ENCODE measurements at places on chromosomes 6 and 20. TPM values are rescaled to one million over a fixed set of nuclear protein-coding genes. Genes with fewer than 3 reads are reported as not detected.

GRCh38 chr6:83875843-83876242 is 16.4 kb downstream of the CYB5R4 start:
- no peak for DNase-seq

DNA sequence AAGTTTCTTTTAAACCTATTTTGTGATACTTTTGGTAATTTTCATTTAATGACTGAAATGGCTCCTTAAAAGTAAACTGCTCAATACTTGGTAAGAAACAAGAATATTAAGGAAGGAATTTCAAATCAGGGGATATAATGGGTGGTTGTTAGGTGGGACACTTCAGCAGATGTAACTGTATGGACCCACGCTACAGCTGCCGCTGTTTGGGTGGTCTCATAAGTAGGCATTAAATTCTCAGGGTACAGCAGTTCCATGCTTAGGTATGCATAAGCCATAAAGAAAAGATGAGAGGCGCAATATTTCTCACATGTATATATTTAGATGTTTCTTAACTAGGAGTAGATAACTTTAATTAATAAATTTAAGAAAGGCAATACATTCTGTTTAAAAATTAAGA is 35.0 kb downstream of the COL19A1 start:
- DNase-seq: no peak

DNA sequence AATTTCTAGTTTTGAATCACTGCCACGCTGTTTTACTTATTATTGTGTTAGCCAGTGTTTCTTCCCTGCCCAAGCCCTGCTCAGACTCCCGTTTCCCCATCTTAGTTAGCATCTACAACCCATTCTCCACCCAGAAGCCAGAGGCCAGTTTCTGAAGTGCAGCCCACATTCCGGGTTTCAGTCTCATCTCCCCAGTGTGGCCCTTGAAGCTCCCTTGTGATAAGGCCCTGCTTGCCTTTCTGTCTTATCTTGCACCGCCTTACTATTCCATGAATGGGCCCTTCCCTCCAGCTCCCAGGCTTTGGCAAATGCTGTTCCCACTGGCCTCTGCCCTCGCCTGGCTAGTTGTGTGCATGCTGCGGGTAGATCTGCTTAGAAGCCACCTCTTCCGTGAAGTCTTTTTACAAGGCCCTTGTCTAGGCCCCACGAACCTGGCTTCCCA is 41.1 kb downstream of the TOX2 start:
- no peak for DNase-seq

GRCh38 chr6:95469511-95469910 is 107.8 kb upstream of the MANEA start:
- no peak for DNase-seq

GRCh38 chr6:169141671-169142537 is 111.7 kb downstream of the THBS2 start:
- DNase-seq: peak; percentile 34

PFDN4 gene
- total RNA-seq: 1,207 TPM

- DNase-seq: no peak
Measured at GRCh38 chr6:25388776-25389175, 109.6 kb downstream of the CARMIL1 start.

DNA sequence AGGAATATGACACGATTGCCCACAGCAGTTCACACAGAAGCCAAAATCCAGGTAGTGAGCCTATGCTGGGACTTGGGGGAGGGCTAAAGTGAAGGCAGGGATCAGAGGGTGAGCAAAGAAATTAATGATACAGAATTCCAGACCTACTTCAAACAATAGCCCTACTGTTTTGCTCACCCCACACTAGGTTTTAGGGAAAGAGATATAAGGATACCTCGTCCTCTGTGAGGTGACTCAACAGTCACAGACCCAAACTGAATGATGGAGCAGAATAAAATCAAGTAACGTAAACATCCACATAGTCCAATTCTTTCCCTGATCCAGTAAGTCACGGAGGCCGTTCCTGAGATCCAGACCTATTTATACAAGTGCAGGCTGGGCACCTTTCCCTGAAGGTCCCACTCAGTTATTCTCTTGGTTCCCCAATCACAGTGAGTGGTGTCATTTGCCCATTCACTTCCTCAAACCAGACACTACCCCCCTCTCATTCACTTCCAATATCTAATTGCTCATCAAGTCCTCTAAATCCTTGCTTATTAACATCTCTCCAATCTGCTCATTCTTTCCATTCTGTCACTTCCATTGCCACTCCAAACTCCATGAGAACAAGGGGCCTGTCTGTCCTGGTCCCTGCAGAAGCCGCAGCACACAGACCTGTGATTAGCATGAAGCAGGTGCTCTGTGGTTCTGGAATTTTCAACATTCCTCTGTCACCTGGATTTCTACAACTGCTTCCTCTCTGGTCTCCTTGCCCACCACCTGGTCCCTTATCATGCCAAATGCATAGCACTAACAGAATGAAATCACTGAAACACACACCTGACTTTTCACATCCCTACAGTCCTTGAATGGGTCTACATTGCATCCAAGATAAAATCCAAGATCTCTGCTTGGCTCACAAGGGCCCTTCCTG is 55.9 kb downstream of the ATXN1 start:
- no peak for DNase-seq

GRCh38 chr6:152976749-152977148 is 6.1 kb downstream of the FBXO5 start:
- DNase-seq: no peak

FAM50B gene
- 7.4 TPM for total RNA-seq

- DNase-seq: peak; percentile 68
Measured at GRCh38 chr20:10665791-10666190, 8.0 kb downstream of the JAG1 start.

- no peak for DNase-seq
Measured at GRCh38 chr6:20893412-20893811, 359.2 kb downstream of the CDKAL1 start.

DNA sequence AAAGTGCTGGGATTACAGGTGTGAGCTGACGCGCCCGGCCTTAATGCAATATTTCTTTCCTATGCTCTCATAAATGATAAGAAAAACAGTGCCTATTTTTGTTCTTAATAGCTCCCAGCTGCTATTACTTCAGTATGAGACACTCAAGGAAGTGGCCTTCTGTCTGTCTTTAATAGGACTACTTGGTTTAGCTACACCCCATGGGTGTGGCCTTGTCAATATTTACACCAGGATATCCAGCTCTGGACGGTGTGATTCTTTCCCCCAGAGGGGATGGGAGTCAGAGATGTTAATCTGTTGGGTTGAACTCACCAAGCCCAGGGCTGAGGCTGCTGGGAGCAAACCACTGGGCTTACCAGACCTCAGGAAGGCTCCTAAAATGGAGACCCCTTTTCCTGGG is 134.2 kb downstream of the CEP57L1 start:
- no peak for DNase-seq

GRIK2 gene
- 8.9 TPM for total RNA-seq

DNA sequence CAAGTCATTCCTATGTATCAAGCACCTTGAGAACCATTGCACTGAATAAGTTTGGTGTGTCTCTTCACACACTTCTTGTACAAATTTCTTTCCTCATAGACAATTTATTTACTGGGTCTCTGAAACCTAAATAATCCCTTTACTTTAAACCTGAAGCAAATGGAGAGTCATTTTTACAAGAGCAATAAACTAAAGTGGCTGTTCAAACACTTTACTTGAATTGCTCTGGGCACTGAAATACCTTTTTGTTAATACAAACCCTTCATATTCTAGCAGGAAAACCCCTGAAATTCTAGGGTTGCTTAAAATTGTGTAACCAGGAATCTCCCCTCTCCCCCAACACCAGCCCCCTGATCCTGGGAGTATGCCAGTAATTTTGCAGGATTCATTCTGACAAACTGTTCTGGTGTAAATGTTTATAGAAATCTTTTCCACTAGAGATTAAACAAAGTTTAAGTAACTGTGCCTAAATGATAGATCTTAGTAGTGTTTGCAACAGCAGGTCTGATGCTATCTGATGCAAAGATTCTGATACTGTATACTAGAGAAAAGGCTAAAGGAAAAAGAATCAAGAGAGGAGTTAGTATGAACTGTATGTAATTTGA is 13.4 kb downstream of the RSPO3 start:
- DNase-seq: no peak

BHLHE23 gene
- total RNA-seq: not detected

DNA sequence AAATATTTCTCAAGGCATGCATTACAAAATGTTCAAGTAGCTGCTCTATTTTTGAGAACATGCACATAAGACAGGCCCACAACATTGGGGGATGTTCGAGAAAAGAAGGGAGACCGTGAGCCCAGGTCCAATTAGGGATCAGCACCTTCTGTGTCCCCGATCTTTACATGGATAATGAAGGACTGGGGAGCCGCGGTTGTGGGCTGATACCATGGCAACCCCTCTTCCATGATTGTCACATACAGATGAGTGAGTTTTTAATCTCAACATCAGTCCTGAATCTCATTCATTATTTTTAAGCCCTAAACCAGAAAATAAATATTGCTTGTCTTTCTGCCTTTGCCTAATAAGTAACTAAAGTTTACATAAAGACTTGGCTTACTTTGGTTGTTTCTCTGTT is 935.7 kb downstream of the KIF16B start:
- no peak for DNase-seq

- DNase-seq: no peak
Measured at GRCh38 chr6:38220069-38220723, 400.7 kb downstream of the ZFAND3 start.

DNA sequence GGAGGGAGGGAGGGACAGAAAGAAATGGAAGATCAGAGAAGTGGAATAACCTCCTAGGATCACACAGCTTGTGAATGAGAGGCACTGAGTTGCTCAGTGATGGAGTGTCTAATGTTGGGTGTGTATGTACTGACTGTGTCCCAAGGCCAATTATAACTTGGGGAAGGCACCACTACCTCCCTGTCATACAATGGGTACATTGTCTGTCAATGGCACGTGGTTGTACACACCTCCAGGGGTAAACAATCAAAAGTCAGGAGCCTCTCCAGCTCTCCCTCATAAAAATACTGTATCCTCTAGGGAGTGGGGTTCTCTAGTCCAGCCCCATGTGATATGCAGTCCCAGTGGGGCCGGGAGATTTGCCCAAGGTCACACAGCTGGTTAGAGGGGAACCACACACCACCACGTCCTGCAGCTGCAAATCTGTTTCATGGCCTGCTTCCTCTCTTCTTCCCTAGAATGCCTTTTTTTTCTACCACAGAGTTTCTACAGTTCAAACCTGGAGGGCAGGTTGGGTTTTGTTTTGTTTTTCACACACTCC is 112.5 kb downstream of the SNX5 start:
- DNase-seq: no peak

DNA sequence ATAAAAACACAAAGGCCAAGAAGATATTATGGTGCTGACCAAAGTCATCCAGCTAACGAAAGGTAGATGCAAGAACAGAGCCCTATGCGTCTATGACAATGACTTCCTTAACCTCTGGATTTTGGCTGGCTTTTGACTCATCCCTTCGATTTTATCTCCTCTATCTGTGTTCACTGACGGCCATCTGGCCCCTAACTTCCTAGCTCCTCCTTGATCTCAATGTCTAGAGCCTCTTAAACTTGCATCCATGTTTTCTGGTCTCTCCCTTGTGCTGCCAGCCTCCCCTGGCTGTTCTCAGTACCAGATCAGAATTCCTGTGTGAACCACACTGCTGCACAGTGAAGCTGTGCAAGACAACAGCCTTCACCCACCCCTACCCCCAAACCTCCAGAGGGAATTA is 452.9 kb downstream of the UTRN start:
- no peak for DNase-seq

GRCh38 chr20:48421547-48421946 is 406.3 kb downstream of the PREX1 start:
- DNase-seq: no peak

BTN1A1 gene
- not detected for total RNA-seq

DNA sequence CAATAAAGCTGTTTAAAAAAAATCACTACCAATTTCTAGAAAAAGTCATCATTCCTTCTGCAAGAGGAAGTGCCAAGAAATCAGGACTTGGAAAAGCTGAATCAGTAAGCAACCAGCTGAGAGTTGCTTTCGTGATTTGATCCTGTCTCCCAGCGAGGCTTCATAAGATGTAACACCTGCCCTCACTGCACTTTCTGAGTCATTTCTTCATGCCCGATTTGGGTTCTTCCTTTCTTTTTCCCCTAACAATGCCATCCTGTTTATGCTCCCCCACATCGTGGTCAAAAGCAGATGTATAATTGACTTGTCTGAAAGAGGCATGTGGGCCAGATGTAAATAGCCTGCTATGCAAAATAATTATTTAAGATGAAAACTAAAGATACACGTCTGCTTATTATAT is 52.1 kb downstream of the RIPOR2 start:
- no peak for DNase-seq

DNA sequence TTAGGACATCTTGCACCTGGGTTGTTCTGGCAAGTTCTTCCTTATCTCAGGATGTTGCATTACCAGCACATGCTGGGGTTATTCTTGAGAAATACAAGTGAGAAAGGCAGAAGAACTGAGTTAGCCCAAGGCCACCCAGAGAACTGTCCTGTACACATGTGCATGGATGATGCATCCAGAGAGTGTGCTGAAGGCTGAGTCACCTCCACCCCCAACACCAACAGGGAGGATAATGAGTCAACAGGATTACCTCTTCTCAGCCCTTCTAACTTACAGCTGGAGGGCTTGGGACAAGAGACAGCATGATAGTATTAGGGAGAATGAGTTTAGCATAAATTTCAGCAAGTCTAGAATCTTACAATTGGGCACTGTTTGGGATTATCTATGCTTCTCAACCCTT is 8.5 kb downstream of the SCGN start:
- DNase-seq: no peak

- no peak for DNase-seq
Measured at GRCh38 chr6:21437581-21437980, 156.0 kb upstream of the SOX4 start.

DNA sequence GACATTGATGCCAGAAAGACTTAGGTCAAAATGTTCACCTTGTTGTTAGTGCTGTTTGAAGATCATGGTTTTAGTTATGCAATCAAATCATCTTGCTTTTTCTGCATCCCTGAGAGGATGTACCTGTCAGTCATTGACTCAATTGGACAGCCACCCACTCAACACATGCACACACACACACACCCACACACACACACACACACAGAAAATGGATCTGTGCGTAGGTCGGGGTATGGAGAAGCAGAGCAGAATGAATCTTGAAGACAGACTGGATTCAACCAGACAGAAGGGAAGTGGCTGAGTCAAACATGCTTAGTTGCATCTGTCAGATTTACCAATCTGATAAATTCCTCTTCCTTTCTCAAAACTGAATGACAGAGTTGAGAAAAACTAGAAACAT is 19.1 kb upstream of the ZSCAN23 start:
- no peak for DNase-seq

LSM14B gene
- 31.0 TPM for total RNA-seq

C6orf132 gene
- total RNA-seq: 1.4 TPM

- peak; percentile 15 for DNase-seq
Measured at GRCh38 chr6:101294676-101295075, 98.8 kb upstream of the GRIK2 start.

NHSL1 gene
- total RNA-seq: 17.8 TPM

Data from fibroblast of the aortic adventitia (primary cell).